ENCODE measurements at places on chromosomes 6 and 20.

DNA sequence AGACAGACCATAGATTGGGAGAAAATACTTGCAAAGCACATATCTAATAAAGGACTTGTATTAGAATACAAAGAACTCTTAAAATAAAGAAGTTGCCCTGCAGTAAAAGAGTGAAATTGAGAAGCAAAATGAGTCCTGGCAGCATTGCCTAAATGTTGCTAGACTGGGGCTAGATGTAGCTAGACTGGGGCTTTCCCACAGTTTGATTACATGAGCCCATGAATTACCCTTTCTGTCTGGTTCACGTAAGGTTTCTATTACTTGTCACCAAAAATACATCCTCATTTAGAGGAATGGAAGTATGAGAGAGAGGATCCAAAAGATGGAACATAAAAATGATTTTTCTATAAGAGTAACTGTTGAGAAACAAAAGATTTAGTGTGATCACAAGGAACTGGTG is 57.6 kb upstream of the CCDC28A start:
- no peak for DNase-seq

- DNase-seq, result no peak
Measured at GRCh38 chr6:36777801-36778200, 61.4 kb downstream of the CPNE5 start.

- peak; percentile 75 for DNase-seq
Measured at GRCh38 chr6:44234101-44235025, 11.0 kb downstream of the SLC29A1 start.

DNA sequence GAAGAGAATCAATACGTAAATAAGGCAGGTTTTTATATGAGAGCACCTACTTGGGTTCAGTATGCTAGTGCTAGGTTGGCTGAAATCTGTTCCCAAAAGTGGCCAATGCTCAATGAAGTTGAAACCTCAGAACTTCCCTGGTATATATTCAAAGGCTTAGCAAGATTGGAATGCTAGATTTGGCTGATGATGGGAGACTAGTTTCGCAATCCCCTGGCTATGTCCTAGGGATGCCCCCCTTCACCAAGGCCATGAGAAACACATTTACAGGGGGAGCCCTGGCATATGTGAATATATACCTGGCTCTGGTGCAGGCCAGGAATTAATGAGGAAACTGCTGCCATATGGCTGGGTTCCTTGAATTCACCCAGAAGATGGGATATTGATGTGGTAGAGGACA is 142.4 kb upstream of the C6orf118 start:
- no peak for DNase-seq

- DNase-seq, result no peak
Measured at GRCh38 chr6:44104481-44105021, 22.7 kb downstream of the MRPL14 start.
